Skeletal muscle cell (primary cell): ENCODE measurements at places on chromosomes 3 and 15.

DNA sequence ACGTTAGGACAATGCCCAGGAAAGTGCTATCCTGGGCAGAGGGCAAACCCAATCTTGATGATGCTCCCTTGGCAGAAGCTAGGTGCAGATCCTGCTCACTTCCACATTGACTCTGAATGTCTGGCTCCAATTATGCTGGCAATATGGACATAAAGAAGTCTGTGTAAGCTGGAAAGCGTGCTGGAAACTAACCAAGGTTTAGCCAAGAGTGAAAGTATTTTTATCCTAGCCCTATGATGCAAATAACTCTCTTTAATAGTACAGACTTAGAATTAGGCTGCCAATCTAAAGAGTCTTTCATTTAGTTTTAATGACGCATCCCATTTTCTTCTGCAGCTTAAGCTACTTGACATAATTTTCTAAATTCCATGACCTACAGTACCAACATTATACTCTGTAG is 571.8 kb downstream of the TUSC7 start:
- DNase-seq: no peak

- no peak for DNase-seq
Observed at GRCh38 chr3:9930804-9931418, 2.7 kb upstream of the CRELD1 start.

DNA sequence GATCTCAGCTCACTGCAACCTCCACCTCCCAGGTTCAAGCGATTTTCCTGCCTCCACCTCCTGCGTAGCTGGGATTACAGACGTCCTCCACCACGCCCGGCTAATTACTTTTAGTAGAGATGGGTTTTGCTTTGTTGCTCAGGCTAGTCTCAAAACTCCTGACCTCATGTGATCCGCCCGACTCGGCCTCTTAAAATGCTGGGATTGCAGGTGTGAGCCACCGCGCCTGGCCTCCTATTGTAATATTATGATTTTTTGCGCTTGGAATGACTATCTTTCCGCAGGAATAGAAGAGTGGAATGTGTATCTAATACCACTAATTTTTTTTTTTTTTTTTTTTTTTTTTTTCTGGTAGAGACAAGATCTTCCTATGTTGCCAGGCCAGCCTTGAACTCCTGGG is 1.8 kb downstream of the ARL8B start:
- DNase-seq: no peak

DNA sequence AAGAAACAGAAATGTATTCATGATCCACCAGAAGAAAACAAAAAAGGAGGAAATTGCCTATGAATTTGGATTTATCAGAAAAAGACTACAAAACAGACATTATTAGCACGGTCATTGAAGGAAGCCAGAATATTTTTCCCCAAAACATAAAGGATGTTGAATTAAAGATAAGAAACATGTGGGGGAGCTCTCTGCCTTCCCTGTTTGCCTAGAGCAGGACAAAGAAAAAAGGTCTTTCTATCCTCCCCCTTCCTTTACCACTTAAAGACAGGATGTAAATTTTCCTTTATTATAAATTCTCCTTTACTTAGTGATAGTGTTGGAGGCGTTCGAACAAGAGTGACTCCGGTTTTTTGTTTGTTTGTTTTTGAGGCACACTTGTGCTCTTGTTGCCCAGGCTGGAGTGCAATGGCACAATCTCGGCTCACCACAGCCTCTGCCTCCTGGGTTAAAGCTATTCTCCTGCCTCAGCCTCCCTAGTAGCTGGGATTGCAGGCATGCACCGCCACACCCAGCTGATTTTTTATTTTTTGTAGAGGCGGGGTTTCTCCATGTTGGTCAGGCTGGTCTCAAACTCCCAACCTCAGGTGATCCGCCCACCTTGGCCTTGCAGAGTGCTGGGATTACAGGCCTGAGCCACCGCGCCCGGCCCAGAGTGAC is 14.9 kb upstream of the RPN1 start:
- no peak for DNase-seq

GRCh38 chr3:143783851-143784370 is 64.4 kb downstream of the SLC9A9 start:
- DNase-seq: no peak

DNA sequence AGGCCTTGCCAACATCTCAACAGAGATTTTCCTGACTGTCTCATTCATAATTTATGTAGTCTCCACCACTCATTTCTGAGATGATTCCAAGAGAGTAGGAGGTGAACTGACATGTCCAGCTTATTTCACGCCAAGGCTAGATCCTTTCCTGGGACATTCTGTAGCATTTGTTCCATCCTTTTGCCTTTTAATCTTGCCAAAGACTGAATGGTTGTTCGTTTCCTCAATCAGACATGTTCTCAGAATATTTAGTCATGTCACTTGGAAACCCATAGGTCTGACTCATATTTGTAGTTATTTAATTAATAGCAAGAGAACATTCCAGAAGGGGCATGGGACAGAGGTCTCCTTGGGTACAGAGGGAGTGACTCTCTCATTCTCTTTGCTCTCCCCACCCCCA is 80.9 kb downstream of the DHX36 start:
- DNase-seq: peak; percentile 65

GRCh38 chr15:55372701-55373440 is 35.3 kb downstream of the CCPG1 start:
- DNase-seq: no peak

DNA sequence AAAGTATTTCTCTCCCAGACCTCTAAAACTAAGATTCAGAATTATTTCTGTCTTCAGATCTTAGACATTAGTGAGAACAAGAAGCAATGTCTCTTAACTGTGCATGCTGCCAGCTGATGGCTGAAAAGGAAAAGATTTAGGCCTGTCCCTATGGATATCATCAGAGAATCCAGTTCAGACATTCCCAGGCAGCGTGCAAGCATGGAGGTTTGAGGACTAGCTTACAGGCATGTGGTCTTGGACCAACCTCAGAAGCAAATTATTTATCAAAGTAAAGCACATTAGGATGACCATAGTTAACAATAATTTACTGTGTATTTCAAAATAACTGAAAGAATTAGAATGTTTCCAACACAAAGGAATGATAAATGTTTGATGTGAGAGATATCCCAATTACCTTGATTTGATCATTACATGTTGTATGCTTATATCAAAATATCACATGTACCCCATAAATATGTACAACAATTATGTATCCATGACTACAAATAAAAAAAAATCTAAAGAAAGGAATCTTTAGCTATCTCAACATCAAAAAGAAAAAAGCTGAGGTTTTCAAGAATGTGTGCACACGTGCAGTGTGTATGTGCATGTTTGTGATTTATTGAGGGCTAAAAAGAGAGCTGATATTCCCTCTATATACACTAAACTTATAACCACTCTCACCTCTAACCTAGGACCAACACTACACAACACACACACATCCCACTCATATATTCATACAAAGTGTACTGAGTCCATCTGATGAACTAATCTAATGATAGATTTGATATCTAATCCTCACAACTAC is 108.9 kb upstream of the THBS1 start:
- no peak for DNase-seq

- DNase-seq: no peak
Observed at GRCh38 chr15:41634072-41634626, 26.1 kb upstream of the MGA start.

DNA sequence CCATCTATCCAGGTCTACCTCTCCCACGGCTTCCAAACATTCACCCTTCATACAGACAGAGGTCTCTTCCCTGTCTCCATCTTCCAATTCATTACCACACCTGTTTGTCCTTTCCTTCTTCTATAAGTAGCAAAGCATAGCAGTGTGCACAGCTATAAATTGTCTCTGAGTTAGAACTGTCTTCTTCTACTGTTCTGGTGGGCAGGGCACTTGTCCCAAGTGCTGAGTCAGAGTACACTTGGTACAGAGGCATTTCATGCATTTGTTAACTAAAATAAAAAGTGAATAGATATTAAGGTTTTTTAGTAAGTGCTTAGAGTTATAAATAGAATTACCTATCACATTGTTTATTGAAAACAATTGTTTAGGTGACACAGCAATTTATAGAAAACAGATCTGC is 150.1 kb upstream of the CCDC54 start:
- no peak for DNase-seq

GRCh38 chr3:22861426-22861825 is 341.7 kb upstream of the UBE2E2 start:
- no peak for DNase-seq

DNA sequence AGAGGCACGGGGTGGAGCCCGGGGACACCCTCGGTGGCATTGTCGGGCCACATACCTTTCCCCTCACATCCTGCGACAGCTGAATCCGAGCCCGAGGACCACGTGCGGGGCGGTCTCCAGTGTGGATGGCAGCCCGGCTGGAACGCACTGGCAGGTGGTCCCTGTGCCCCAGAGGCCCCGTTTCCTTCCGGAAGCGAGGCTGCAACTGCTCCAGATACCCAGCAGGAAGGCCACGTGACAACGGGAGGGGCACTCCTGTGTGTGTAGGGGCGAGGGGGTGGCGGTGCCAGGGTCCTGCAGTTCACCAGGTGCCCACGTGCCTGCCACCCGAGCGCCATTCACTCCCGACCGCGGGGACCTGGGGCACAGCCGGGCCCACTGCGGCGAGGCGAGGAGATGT is 44.1 kb downstream of the APH1B start:
- DNase-seq: no peak

- no peak for DNase-seq
Observed at GRCh38 chr3:180926526-180926925, 14.1 kb downstream of the FXR1 start.

DNA sequence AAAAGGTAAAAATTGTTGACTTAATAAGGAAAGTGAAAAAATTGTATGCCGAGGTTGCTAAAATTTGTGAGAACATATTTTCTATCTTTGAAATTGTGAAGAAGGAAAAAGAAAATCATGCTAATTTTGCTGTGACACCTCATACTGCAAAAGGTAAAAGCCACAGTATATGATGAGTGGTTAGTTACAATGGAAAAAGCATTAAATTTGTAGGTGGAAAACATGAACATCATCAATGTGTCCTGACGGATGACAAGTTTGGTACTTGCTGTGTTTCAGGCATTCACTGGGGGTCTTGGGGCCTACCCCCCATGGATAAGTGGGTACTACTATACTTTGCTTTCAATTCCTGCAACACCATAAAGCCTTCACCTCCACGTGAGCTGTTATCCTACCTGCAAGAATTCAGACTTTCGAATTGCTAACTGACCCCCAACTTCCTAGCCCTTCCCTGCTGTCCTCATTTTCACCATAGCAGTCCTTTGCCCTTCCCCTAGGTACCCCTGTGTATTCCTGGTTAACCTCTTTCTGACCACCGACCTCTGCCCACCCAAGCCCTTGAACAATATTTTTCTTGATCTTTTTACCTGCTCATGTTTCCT is 62.4 kb downstream of the RAB7A start:
- DNase-seq: no peak

DNA sequence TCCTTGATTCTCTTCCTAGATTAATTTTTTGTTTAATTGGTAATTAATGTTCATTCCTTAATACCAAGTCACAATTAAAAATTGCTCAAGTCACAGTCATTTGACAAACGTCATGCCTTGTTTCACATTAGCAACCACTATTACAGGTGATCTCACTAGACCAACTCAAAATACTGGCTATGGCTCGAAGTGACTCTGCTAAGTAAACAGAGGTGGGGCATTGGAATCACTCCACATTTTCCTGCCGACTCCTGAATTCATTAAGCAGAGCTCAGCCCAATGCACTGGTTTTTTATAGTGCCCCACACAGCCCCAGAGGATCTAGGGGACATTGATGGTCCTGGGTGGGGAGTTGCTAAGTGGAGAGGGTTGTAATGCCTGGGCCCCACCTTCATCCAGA is 201.2 kb upstream of the NSMCE3 start:
- DNase-seq: no peak

GRCh38 chr15:96735632-96736240 is 405.2 kb downstream of the NR2F2 start:
- no peak for DNase-seq

- no peak for DNase-seq
Observed at GRCh38 chr15:38750786-38751185, 186.2 kb upstream of the RASGRP1 start.

GRCh38 chr3:52247409-52248164 is 2.0 kb downstream of the PPM1M start:
- no peak for DNase-seq

GRCh38 chr3:63555767-63556166 is 96.7 kb upstream of the SNTN start:
- no peak for DNase-seq

GRCh38 chr15:39919748-39920509 is at the start of gene GPR176:
GPR176 (minus strand) TSS chr15:39920266; CDS start chr15:39920026, 240 bp downstream.
- DNase-seq: peak; percentile 67

DNA sequence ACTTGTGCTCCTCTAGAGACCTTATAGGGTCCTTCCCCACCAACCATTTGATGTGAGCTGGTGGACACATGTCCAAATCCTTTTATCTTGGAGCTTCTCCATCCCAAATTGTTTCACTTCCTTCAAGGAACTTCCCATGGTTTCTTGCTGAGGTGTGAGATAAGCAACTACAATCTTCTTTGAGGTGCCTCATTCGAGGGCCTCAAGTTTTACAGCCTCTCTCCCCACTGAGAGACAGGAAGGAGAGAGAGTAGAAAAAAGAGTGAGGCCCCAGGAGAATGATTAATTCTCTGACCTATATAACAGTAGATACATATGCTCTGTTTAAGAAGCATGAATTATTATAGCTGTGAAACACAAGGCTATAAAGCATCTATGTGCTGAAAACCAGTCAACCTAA is 70.5 kb downstream of the SUMF1 start:
- DNase-seq: no peak

DNA sequence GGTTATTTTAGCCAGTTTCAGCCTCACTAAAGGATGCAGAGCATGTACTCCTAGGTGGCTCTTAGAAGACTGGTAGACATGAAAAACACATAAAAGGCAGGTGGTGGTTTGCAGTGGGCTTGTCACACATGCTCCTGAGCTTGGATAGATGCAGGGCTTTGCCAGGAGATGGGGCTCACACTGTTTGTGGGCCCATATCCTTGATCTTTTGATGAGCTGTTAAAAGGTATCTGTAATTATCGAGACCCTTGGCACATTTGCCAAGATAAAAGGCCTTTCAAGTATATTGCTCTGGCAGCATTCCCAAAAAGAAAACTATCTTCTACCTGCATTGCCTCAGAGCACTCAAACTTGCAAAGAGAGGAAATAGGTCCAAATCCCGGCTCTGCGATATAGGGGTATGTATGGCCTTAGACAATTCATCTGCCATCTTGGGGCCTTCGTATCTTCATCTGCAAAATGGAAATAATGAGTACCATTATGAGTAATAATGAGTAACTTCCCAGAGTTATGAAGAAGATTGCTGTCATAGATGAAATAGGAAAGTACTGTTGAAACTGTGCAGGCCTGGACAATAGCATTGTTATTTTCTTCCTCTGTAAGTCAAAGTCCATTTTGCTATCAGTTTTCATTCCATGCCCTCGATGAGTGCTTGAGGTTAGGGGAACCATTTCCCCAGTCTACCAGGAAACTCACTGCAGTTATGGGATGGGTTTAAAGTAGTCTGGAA is 172.7 kb downstream of the SYNPR start:
- no peak for DNase-seq

GRCh38 chr3:154378311-154378710 is 51.7 kb downstream of the GPR149 start:
- no peak for DNase-seq

GRCh38 chr15:64739577-64740143 is 35.7 kb downstream of the RBPMS2 start:
- no peak for DNase-seq

GRCh38 chr3:99111235-99111634 is 209.7 kb upstream of the DCBLD2 start:
- no peak for DNase-seq

- DNase-seq: no peak
Observed at GRCh38 chr3:184608209-184608608, 46.6 kb downstream of the EPHB3 start.
